Cardiac septum (tissue), 1 donor: ENCODE measurements at places on chromosomes 7 and 10.

GRCh38 chr7:54810401-54810800 is 51.4 kb upstream of the SEC61G start:
- no peak for DNase-seq

DNA sequence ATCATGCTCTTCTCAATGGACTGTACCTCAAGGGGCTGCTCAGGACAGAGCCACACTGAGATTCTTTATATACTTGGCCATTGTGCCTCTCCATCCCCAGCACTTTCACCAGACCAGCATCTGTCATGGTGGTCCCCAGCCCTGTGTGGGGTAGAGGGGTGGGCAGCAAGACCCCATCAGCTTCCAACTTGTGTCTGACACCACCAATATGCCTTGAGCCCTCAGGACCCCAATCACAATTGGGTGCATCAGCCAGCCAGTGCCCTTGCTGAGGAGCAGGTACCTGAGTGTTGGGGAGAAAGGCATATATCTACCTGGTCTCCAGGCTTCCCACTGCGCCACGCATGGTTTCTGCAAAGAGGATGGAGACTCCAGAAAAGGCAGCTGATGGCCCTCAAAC is 56.3 kb downstream of the GRID1 start:
- DNase-seq = peak; percentile 24

DNA sequence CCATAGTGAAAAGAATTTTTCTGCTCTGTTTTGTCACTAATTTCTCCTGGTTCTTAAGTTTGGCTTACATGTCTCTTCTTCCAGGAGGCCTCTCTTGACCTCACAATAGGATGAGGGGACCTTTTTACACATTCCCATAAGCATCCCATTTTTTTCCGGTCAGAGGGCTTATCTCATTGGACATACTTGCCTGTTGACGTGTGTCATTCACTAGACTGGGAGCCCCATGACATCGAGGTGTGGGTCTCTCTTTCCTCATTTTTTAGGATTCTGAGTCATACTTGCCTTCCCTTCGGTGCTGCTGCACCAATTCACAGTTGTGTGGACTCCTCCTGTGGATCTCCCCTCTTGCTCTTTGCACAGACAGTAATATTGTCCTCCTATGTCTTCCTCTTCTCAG is 601.8 kb downstream of the GATA3 start:
- no peak for DNase-seq

DNA sequence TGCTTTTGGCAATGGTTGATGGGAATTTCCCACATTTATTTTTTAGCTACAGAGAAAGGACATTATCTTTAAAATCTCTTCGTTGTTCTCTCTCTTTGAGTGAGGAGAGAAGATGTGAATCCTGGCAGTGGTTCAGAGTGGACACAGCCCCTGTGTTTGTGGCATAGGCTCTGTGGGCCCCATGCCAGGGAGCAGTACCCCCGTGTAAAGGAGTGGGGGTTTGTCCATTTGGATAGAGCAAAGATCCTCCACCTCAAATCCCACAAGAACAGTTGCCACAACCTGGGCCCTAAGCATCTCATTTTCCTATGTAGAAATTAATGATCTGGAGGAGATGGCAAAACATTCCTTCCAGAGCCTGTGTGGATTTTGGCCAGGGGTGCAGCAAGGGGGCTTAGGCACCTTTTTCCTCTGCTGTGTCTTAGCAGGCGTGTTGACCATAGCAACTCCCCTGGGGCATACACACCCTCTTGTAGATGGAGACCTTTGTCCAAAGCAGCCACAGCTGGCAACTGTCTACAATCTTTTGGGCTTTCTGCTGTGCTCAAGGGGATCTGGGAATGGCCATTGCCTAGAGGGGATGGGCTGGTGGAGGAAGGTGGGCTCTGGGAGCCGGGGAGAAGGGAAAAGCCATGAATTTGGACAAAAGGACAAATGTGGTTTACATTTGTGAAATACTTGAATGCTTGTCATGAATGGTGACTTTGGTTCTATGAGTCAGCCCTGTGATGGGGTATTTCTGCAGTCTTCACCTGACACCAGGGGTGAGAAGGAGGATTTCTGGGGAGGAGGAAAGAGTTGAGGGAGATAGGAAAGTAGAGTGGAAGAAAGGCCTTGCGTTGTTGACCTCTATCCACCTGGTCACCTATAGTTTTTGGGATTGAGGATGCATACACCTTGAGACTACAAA is 92.0 kb downstream of the TCF7L2 start:
- DNase-seq = no peak

DNA sequence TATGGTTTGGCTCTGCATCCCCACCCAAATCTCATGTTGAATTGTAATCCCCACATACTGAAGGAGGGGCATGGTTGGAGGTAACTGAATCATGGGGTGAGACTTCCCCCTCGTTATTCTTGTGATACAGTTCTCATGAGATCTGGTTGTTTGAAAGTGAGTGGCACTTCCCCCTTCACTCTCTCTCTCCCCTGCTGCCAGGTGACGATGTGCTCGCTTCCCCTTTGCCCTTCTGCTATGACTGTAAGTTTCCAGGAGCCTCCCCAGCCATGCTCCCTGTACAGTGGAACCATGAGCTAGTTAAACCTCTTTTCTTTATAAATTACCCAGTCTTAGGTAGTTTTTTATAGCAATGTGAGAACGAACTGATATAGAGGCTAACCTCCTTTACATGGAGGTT is 16.6 kb downstream of the PLPP4 start:
- no peak for DNase-seq

DNA sequence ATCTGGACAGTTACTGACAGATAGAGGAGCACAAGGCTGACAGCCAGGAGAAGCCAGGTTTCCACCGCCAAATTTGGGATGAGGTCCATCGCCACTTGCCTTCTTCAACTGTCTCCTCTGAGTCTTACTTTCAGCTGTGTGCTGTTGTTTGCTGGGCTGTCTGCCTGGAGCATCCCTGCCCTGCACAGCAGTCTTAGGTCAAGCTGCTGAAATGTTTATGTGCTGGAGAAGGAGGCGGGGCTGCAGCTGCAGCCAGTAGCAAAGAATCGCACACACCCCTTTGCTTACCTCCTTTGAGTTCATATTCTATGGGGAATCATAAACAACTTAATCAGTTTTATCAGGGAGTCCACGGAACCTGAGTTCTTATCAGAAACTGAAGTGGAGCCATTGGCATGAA is 20.1 kb upstream of the CYP3A5 start:
- DNase-seq = no peak

DNA sequence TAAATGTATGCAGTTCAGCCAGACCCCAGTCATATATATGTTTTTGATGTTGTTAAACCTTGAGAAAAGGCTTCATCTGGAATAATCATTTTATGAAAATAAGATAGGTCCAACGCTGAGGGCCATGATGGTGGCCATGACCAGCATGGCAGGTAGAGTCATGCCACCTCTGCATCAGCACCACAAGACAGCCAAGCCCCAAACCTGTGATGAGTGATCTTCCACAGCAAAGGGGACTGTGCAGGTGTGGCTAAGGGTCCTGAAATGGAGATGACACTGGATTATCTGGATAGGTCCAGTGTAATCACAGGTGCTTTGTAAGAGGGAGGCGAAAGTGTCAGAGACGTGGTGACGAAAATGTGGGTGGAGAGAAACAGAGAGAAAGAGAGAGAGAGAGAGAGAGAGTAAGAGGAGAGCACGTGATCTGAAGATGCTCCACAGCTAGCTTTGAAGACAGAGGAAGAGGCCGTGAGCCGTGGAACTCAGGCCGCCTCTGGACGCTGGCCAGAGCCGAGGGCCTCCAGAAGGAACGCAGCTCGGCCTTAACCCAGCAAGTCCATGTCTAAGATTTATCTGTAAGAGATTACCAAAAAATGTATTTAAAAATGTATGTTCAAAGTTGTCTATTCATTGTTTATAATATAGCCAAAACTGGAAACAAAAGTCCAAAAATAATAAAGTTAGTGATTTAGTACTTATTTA is 304.4 kb upstream of the SHH start:
- DNase-seq = peak; percentile 56

- no peak for DNase-seq
These were observed 26.2 kb downstream of the HIBADH start for GRCh38 chr7:27636326-27637006.

DNA sequence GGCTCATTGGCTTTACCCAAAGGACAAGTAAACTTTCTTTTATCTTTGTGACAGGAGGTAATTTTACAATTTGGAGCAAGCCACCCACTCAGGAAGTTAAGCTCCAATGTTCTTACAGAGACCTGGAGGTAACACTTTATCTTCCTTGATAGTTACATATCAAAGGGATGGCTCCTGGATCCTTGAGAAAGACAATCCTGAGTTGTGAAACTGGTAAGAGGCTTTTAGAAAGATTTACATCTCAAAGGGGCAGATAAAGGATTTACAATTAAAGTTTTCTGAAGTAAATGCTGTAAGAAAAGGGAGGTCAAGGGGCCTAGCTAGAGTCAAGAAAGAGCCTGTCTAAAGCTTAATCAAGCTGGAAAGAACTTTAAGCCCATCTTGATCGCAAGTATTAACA is 124.4 kb upstream of the ZNF804B start:
- no peak for DNase-seq

DNA sequence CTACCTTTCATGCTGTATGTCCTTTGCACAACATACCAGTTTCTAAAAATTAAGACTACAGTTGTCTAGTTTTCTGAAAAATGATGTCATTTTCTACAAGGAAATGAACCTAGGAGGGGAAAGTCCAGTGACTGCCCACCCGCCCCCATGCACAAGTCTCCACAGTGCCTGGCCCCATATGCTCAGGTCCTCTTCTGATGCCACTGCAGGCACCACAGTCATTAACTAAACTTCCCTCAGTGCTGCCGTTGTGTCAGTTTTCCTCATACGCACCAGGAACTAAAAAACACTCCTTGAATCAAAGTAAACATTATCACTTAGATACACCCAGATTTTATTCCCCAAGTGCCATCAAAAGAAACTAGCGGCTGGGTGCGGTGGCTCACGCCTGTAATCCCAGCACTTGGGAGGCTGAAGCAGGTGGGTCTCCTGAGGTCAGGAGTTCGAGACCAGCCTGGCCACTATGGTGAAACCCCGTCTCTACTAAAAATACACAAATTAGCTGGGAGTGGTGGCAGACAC is 6.9 kb upstream of the TNS3 start:
- DNase-seq = no peak

DNA sequence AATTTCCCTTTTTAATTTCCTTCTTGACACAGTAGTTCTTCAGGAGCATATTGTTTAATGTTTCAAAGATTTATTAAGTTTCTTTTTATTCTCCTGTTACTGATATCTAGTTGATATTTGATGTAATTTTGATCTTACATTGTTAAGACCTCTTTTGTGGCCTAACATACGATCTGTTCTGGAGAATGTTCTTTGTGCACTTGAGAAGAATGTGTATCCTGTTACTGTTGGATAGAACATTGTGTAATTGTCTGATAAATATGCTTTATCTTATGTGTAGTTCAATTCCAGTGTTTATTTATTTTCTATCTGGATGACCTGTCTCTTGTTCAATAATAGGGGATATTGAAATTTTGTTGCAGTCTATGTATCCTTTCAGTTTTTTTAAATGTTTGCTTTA is 106.7 kb downstream of the ITGB1 start:
- DNase-seq = no peak

DNA sequence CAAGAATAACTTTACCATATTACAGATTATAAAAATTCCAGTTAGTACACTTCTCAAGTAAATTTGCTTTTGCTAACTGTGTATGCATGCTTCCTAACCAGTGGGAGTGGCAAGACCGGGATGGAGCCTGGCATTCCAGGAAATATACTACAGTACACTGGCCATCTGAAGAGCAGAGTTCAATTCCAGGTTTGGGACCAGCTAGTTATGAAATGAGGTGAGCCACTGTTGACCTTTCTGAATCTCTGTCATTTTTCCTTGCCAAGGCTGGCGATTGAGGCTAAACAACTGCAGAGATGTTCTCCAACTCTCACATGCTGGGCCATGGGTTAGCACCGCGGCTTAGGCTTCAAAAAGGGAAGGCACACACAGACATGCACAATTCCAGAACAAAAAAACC is 258.2 kb downstream of the GLI3 start:
- no peak for DNase-seq

DNA sequence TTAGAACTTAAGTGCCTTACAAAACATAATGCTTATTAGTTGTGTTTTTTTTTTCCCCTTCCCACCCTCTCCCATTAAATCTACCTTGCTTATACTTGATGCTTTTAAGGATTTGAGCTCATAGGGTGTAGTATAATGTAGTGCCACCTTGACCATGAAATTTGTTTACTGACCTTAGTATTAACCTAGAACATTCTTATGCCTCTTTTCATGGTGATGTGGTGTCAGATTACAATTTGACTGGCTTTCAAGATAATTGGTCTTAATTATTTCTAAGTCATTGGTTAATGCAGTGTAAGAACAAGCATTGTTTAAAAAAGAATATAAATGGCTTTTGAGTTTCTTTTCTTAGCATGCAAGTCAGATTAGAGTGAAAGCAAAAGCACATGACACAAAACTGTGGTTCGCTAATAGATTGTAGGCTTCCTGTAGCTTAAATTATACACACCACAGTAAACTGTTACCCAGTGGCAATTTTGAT is 61.8 kb downstream of the ADD3 start:
- no peak for DNase-seq

GRCh38 chr10:103626178-103626577 is 132.7 kb downstream of the NEURL1 start:
- DNase-seq = no peak

- no peak for DNase-seq
These were observed 31.9 kb upstream of the HPS1 start for GRCh38 chr10:98478430-98479222.

DNA sequence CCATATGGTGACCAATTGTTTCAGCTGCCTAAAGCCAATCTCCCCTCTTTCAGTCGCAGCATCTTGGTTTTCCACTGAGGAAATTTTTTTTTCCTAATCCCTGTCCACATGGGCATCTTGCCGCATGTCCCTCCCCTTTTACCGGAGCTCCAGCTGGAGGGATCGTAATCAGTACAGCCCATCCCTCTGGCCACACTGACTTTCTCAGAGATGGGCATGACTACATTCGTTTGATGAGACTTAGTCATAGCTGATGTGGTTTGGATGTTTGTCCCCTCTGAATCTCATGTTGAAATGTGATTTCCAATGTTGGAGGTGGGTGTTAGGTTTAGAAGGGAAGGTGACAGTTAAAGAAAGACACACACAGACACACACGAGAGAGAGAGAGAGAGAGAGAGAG is 186.8 kb upstream of the CXCL12 start:
- DNase-seq = no peak

DNA sequence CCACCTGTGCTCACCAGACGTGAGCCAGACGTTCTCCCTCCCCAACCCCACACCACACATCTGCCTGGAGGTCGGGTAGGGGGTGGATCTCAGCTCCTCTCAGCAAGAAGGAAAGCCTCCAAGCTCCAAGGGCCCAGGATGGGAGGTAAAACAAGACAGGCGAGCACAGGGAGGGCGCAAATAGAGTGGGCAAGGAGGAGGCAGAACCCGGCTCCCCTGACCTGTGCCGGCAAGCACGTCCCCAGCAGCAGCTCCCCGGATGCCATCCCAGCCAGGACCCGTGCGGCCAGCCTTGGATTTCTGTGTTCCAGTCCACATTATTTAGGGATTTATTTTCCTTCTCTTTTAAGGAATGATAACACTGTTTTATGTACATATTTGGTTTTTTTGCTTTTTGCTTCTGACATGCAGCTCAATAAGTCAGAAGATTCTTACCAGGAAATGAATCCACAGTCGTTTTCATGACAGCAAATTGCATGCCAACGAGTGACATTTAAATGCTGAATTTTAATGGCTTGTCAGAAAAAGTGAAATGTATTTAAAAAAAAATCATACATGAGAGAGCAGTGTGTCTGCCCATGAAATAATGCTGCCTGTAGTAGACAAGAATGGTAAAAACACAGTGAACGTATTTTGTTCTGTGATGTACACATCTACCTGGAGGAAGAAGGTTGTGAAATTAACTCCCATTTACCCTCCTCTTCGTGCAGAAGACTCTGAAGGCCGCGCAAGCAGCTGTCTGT is 276.5 kb downstream of the PTPRN2 start:
- DNase-seq = peak; percentile 31
